ENCODE measurements at places on chromosomes 5 and 9.

- no peak overlapping the region for H3K4me3 ChIP-seq
- no peak for DNase-seq
- no peaks in the 10 kb centered on the region for H3K27me3 ChIP-seq
- H3K4me1 ChIP-seq: peaks cover 20% of the 10 kb centered on the region
Observed at GRCh38 chr5:16619136-16619535, 2.3 kb upstream of the RETREG1 start.

DNA sequence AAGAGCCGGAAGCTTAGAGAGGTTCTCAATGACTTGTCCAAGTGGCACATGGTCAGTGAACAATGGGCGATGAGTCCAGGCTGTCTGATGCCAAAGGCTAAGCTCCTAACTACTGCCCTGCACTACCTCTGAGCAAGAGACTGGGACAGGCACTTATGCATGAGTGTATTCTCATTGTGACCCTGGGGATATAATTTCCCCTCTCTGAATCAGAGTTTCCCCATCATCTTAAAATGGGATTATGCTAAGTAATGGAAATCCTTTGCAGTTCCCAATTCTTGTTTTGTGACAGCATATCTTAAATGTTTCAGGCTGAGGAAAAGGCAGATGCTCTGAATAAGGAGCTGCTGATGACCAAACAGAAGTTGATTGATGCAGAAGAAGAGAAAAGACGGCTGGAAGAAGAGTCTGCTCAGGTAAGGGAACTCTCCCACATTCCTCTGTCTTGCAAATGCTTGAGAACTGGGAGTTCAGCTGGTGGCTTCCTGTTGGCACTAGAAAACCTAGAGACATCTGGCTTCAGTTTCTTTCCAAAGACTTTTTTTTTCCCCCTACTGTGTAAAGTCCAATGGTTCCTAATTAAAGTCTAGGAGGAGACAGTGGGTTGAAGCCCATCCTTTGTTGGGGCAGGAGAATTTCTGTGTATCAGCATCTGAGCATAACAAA lies 64.1 kb downstream of the GPR21 start:
- peaks cover 12% of the 10 kb centered on the region for H3K36me3 ChIP-seq
- no peak overlapping the region for H3K4me3 ChIP-seq
- H3K27ac ChIP-seq: no peak overlapping the region
- no peaks in the 10 kb centered on the region for H3K27me3 ChIP-seq
- DNase-seq: no peak
- H3K4me1 ChIP-seq: no peaks in the 10 kb centered on the region

DNA sequence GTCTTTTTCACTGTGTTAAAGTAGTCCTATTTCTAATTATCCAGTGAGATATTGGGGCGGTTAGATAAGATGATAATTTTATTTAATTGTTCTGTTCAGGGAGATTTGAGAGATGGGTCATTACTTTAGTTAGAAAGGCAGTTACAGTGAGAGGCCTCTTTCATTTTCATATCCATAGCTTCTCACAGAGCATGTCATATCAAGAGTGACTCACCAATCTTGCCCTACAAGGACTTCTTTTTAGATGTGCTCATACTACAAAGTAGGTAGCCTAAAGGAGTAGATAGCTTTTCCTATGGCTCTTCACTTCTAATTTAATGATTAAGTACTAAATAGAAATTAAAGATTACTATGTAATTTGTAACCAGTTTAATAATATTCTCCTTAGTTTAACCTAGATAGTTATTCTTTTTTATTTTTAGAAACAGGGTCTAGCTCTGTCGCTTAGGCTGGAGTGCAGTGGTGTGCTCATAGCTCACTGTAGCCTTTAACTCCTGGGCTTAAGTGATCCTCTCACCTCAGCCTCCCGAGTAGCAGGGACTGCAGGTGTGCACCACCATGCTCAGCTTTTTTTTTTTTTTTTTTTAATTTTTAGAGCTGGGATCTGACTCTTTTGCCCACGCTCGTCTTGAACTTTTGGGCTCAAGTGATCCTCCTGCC lies 71.0 kb downstream of the FER start:
- H3K36me3 ChIP-seq: no peaks in the 10 kb centered on the region
- no peak for DNase-seq
- no peak overlapping the region for H3K27ac ChIP-seq

GRCh38 chr5:2156358-2157059 lies 273.8 kb upstream of the IRX4 start:
- no peaks in the 10 kb centered on the region for H3K36me3 ChIP-seq
- no peak overlapping the region for H3K27ac ChIP-seq
- H3K27me3 ChIP-seq: no peaks in the 10 kb centered on the region

DNA sequence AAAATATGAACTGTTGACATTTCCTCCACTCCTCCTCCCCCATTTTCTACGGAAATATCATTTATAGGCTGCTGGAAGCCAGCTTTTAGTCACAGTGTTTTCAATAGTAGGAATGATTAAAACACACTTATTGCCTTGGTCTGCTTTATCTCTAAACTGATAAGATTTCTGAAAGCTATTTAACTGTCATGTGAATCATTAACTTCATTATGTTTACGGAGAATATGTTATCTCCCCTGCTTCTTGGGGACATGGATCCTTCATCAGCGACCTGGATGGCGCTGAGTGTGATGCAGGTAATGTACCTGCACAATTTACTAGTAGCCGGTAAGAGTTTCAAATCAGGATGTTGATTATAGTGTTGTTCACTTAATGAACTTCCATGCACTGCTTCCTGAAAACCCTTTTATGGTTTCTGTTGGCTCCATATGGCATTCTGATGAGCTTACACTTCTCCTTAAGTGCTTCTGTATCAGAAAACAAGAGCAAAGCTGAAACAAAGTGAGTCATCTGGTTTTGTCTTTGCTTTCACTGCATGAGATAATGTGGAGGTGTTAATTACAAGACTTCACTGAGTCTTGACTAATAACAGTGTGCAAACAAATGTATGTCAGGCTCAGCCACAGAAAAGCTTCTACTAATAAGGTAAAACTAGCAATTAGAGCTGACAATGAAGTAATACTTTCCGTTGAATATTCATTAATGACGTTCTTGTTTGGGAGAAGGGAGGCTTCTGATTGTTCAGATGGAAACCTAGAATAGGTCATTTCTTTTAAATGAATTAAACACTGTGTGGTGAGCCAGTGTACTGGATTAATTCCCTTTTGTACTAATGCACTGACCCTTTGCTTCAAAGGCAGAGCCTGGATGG lies 162.4 kb upstream of the ZNF608 start:
- no peak for DNase-seq
- no peaks in the 10 kb centered on the region for H3K36me3 ChIP-seq
- H3K27ac ChIP-seq: no peak overlapping the region
- H3K4me3 ChIP-seq: no peak overlapping the region
- H3K4me1 ChIP-seq: no peaks in the 10 kb centered on the region
- H3K27me3 ChIP-seq: no peaks in the 10 kb centered on the region

- no peak overlapping the region for H3K27ac ChIP-seq
- no peak for DNase-seq
- H3K4me1 ChIP-seq: peaks cover 5% of the 10 kb centered on the region
- H3K36me3 ChIP-seq: no peaks in the 10 kb centered on the region
Observed at GRCh38 chr5:137563646-137564397, 64.7 kb upstream of the SPOCK1 start.

GRCh38 chr5:97914483-97914882 lies 731.4 kb upstream of the RIOK2 start:
- no peaks in the 10 kb centered on the region for H3K27me3 ChIP-seq
- no peaks in the 10 kb centered on the region for H3K36me3 ChIP-seq
- DNase-seq: no peak
- H3K4me1 ChIP-seq: no peaks in the 10 kb centered on the region
- no peak overlapping the region for H3K4me3 ChIP-seq
- no peak overlapping the region for H3K27ac ChIP-seq

DNA sequence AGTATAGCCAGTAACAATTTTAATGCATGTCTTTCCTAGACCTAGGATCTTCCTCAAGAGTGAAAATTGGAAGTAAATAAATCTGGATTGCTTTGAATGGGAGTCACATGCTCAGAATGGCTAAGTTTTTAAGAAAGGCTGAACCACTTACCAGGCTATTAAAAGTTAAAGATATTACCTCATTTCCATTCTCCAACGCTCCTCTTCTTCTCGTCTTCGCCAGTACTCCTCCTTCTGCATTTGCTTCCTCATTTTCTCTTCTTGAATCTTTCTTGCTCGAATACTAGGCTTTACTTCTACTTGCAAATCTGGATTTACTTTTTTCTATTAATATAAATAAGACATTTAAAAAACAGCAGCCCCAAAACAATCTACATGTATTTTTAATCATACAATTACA lies 49.6 kb downstream of the ZFR start:
- H3K4me3 ChIP-seq: no peak overlapping the region
- no peak overlapping the region for H3K27ac ChIP-seq
- no peaks in the 10 kb centered on the region for H3K27me3 ChIP-seq
- no peak for DNase-seq
- H3K4me1 ChIP-seq: peaks cover 5% of the 10 kb centered on the region
- H3K36me3 ChIP-seq: peaks cover 53% of the 10 kb centered on the region

GRCh38 chr9:13282998-13283397 lies 3.5 kb upstream of the MPDZ start:
- H3K27ac ChIP-seq: no peak overlapping the region
- no peaks in the 10 kb centered on the region for H3K36me3 ChIP-seq
- peaks cover 10% of the 10 kb centered on the region for H3K27me3 ChIP-seq
- H3K4me1 ChIP-seq: no peaks in the 10 kb centered on the region

DNA sequence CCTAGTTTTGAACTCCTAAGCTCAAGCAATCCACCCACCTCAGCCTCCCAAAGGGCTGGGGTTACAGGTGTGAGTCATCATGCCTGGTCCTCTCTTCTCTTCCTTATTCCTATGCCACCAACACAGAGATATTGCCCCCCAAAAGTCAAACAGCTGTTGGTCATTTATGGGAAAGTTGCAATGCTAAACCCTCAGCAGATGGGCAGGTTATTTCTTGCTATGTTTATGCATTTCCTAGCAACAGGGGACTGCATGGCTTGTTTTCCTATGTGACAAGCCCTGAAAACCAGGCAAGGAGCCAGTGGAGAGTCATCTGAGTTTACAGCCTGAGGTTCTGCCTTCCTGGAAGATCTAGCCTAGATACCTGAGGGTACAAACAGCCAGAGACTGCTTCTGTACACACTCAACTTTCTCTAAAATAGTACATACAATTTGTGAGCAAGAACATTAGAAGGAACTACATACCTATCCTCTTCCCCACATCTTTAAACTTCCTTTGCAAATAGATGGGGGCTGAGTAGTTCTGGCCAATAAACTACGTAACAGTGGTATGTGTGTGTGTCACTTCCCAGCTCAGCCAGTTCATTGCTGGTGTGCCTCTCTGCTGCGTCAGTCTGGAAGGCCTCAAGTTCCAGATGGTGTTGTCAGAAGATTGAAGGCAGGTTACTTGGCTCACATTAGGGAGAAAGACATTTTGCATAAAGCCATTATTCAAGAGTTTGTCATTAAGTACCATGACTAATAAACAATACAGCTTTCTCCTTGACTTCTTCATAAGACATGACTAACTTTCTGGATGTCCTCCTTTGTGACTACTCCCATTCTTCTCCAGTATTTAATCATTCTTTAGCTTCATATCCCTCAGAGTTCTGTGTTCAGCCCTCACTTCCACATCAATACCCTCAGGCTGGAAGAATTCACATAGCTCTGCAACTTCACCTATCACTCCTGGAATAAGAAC lies 65.3 kb downstream of the CSNK1A1 start:
- H3K4me1 ChIP-seq: no peaks in the 10 kb centered on the region
- no peak overlapping the region for H3K4me3 ChIP-seq
- H3K27ac ChIP-seq: no peak overlapping the region

- H3K27me3 ChIP-seq: peaks cover 72% of the 10 kb centered on the region
- peaks cover 13% of the 10 kb centered on the region for H3K4me1 ChIP-seq
- DNase-seq: no peak
- no peak overlapping the region for H3K27ac ChIP-seq
- peaks cover 2% of the 10 kb centered on the region for H3K36me3 ChIP-seq
Observed at GRCh38 chr5:141882594-141883183, 4.5 kb upstream of the PCDH1 start.

- no peak overlapping the region for H3K27ac ChIP-seq
- no peaks in the 10 kb centered on the region for H3K36me3 ChIP-seq
- H3K4me1 ChIP-seq: no peaks in the 10 kb centered on the region
- DNase-seq: no peak
Observed at GRCh38 chr5:82985763-82986162, 91.4 kb downstream of the TMEM167A start.

- no peak overlapping the region for H3K27ac ChIP-seq
- peaks cover 6% of the 10 kb centered on the region for H3K4me1 ChIP-seq
- no peak for DNase-seq
- H3K27me3 ChIP-seq: no peaks in the 10 kb centered on the region
Observed at GRCh38 chr5:131193106-131193505, 22.4 kb downstream of the LYRM7 start.

GRCh38 chr9:123651273-123651672 lies 278.7 kb downstream of the DENND1A start:
- no peak overlapping the region for H3K27ac ChIP-seq
- no peak for DNase-seq
- peaks cover 2% of the 10 kb centered on the region for H3K36me3 ChIP-seq
- peaks cover 5% of the 10 kb centered on the region for H3K4me1 ChIP-seq
- no peak overlapping the region for H3K4me3 ChIP-seq
- H3K27me3 ChIP-seq: peaks cover 11% of the 10 kb centered on the region

DNA sequence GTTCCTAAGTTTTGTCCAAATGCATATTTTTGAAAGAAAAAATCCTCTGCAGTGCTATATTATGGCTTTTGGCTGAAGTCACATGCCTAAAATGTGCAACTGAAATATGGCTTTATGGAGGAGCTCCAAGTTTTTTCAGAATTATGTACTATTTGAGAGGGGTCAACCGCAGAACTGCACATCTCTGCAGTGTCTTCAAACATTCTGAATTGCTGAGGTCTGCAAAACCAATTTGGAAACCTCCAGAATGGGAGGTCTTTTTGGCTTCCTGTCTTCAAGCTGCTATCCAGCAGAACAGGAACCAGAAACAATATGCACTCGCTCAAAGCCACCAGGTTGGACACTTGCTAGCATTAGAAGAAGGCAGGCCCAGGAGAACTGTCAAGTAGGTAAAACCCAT lies 376.0 kb upstream of the PAPPA start:
- H3K36me3 ChIP-seq: no peaks in the 10 kb centered on the region
- no peaks in the 10 kb centered on the region for H3K4me1 ChIP-seq
- H3K4me3 ChIP-seq: no peak overlapping the region
- no peak for DNase-seq
- H3K27ac ChIP-seq: no peak overlapping the region

DNA sequence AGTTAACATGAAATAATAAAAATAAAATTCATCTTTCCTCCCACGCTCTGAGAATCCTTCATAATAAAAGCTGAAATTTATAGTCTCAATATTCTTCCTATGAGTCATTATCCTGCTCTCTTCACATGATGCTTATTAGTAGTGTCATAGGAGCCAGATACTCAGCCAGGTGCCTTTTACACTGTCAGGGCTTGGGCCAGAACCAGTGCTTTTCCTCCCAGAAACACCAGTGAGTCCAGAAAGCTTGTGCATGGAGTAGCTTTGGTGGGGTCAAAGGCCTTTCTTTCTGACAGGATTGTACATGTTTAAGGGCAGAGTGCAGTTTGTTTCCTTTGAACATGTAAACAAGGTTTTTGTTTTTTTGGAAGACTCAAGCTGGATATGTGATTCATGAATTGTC lies 6.8 kb downstream of the LSM11 start:
- no peak overlapping the region for H3K27ac ChIP-seq
- H3K4me3 ChIP-seq: no peak overlapping the region
- no peak for DNase-seq
- peaks cover 13% of the 10 kb centered on the region for H3K36me3 ChIP-seq
- H3K4me1 ChIP-seq: peaks cover 22% of the 10 kb centered on the region
